NCI-H187 treated with DMSO at 0.1 percent for 48 hours (cell line): ENCODE measurements at places on chromosomes 1 and 21.

- no peak for DNase-seq
Observed at GRCh38 chr1:113858418-113858817, 13.1 kb downstream of the PTPN22 start.

- DNase-seq = no peak
Observed at GRCh38 chr1:215201283-215201682, 118.7 kb downstream of the KCNK2 start.

DNA sequence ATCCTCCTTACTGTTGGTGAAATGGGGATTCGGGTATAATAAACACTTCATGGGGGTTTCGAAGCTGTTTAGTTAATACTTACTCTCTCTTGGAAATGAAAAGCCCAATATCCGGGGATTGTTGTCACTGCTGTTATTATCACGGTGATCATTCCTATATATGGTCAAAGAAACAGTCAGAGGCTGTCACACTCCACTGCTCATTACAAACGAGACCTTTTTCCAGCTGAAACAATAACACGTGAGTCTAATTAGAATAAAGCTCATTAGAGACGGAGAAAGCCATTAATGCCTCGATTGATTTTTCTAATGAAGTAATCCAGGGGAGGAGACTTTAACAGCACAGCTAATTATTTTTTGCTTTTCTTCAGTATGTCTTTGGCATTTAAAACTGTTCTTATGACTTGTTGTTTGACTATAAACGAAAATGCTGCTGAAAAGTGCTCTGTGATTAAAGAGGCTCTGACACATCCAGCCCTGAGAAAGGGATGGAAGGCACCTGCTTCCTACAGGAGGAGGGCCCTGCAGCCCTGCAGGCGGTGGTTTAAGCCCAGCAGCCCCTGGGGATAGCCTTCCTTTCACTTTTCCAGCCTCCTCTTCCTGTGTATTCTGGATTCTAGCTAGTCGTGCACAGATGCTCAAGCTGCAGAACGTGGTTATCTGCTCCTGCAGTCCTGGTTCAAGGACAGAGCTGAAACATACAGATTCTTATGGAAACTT, 143.6 kb downstream of the EDEM3 start:
- no peak for DNase-seq

DNA sequence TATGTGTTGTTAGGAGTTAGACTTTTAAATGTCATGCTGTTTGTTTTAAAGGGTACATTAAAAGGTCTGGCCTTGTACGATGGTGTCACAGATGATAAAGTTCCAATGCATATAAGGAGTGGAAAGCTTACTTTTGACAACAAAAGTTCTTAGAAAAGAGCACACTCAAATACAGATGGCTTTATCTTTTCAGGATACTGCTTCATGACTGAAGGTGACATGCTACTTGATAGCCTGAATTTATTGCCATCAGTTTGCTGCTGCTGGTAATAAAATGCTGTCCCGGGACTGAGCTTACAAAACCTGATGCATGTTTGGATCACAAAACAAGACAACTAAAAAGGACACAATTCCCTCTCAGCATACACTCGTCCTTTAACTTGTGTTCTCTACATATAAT, 84.9 kb downstream of the TTC3 start:
- no peak for DNase-seq

- no peak for DNase-seq
Observed at GRCh38 chr1:162324396-162324795, 52.3 kb downstream of the SPATA46 start.

DNA sequence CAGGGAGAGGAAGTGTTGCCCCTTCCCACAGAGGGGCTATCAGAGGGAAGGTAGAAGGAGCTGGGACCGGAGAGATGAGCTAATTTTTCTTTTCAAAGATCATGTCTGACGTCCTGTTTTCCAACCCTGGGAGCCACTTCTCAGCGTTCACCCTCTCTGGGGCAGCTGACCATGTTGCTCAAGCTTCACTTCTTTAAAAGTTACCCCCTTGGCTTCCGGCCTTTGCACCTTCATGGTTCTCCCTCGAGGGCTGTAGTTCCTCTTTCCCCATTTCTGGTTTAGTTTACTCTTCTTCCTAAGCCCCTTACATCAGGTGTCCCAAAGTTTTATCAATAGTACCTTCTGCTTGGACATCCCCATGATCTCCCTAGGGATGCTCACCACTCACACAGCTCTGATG, 23.8 kb upstream of the CSF1 start:
- DNase-seq = no peak

DNA sequence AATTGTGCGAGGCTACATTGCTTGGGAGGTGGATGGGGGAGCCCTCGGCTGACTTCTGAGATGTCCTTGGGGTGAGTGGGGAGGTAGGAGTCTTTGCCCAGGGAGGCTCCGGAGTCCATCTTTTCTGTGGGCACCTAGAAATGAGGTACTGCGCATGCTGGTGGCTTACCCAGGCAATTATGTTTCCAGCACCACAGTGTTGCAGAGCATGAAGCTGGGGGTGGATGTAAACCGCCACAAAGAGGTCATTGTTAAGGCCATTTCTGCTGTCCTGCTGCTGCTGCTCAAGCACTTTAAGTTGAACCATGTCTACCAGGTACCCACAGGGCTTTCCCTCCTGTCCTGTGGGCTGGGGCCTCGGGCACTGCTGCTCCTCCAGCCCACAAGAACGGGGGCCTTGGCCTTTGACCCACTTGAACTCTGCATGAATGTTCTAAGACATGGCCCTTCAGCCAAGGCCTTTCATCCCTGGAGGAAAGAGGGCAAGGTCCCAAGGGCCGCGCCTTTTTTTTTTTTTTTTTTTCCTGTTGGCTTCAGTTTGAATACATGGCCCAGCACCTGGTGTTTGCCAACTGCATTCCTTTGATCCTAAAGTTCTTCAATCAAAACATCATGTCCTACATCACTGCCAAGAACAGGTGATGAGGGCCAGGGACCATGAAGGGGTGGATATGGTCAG, 14.6 kb downstream of the STRIP1 start:
- DNase-seq = no peak

DNA sequence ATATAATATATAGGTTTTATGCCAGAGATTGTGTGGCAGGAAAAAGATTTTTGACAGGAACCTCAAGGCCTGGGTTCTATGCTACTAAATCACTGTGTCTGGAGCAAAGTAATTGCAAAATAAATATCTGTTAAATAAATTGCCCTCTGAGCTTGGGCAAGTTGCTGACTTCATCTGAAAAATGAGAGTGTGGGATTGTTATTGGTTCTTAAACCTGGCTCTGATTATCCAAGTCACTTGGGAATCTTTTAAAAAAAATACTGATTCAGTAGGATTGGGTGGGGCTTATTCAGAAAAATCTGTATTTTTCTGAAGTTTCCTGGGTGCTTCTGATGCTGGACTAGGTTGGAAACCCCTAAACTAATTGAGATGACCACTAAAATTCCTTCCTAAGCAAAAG, 174.1 kb upstream of the SGIP1 start:
- no peak for DNase-seq

DNA sequence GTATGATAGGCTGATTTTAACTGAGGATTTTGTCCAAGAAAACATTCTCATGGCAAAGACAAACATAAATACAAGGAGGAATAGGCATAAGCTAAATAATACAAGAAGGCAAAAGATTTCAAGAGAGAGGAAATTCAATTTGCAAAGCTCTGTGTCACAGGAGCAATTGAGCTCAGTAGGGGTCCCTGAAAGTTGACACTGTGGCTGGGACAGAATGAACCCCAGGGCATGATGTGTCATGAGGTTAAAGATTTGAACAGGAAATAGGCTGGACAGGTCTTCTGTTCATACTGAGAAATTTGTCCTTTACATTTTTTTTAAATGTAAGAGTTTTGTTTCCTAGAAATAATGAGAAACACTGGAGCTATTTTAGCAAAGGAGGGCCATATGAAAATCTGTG, 555.4 kb upstream of the NEGR1 start:
- no peak for DNase-seq

- no peak for DNase-seq
Observed at GRCh38 chr1:185996211-185996610, 262.0 kb downstream of the HMCN1 start.

GRCh38 chr1:218536296-218536986, 191.3 kb downstream of the TGFB2 start:
- DNase-seq = no peak

- DNase-seq = no peak
Observed at GRCh38 chr1:91635763-91636162, 135.1 kb downstream of the CDC7 start.

GRCh38 chr1:110118636-110119396, 6.6 kb downstream of the UBL4B start:
- DNase-seq = no peak

DNA sequence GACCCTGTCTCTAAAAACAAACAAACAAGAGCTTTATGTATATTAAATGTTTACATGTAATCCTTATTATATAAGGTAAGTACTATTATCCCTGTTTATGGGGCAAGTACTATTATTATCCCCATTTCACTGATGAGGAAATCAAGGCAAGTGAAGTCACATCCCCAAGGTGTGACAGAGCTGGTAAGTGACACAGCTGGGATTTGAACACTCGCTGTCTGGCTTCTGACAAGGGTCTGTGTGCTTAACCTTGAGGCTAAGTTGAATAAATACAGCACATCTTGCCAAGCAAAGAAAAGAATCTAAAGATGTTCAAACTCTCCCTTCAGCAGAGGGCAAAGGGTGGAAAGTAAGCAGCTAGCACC, 167.9 kb upstream of the IRF2BP2 start:
- no peak for DNase-seq

DNA sequence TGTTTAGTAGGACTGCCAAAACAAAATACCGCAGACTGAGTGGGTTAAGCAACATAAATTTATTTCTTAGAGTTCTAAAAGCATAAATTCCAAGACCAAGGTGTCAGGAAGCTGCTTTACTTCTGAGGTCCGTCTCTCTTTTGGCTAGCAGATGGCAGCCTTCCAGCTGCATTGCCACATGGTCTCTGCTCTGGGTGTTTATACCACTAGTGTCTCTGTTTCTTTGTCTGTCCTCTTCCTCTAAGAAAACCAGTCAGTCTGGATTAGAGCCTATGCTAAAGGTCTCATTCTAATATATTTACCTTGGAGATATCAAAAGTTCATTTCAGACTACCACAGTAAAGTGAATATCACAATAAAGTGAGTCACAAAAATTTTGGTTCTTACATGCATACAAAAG, 519.8 kb downstream of the COL11A1 start:
- no peak for DNase-seq

- no peak for DNase-seq
Observed at GRCh38 chr1:44485934-44486460, 80.9 kb downstream of the RNF220 start.

- no peak for DNase-seq
Observed at GRCh38 chr21:42235593-42235992, 16.7 kb downstream of the ABCG1 start.

GRCh38 chr1:223353939-223354338, 10.0 kb downstream of the SUSD4 start:
- DNase-seq = no peak

- DNase-seq = no peak
Observed at GRCh38 chr1:76543495-76543894, 323.8 kb upstream of the ST6GALNAC5 start.

- no peak for DNase-seq
Observed at GRCh38 chr1:113872219-113872935, 865 bp upstream of the PTPN22 start.

DNA sequence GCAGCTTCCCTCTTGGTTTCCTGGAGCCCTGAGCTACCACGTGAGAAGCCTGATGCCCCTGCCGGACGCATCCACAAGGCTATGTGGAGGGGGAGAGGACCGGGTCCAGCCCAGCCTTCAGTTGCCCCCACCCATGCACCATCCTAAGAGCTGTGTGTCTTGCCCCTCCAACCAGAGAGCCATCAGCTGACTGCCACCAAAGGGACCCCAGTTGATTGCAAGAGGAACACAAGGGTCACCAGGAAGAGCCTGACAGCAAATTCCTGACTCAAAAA, 81.5 kb downstream of the GLIS1 start:
- DNase-seq = no peak

DNA sequence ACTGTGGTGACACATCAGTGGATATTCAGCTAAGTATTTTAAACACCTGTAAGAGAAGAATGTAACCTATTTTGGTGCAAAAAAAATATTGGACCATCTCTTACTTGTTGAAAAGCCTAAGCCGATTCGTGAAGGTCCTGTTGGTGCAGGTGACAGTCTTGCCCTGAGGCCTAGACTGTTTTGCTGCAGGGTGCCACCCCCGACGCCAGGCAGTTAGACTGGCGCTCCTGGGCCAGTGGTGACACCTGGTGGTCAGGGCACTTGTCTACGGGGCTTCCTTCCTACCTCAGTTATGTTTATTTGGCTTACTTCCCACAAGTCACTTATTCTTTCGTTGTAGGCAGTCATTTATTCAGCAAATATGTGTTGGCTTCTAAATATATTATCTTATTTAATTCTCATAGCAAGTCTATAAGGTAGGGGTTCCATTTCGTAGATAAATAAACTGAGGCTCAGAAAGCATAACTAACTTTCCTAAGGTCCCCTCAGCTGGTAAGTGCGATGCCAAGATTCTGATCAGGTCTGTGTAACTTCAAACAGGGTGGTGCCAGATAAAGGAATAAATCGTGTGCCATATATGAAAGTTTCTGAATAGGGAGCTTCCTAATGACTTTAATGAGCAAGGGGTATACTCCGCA, 1.9 kb downstream of the EEIG2 start:
- DNase-seq = no peak

DNA sequence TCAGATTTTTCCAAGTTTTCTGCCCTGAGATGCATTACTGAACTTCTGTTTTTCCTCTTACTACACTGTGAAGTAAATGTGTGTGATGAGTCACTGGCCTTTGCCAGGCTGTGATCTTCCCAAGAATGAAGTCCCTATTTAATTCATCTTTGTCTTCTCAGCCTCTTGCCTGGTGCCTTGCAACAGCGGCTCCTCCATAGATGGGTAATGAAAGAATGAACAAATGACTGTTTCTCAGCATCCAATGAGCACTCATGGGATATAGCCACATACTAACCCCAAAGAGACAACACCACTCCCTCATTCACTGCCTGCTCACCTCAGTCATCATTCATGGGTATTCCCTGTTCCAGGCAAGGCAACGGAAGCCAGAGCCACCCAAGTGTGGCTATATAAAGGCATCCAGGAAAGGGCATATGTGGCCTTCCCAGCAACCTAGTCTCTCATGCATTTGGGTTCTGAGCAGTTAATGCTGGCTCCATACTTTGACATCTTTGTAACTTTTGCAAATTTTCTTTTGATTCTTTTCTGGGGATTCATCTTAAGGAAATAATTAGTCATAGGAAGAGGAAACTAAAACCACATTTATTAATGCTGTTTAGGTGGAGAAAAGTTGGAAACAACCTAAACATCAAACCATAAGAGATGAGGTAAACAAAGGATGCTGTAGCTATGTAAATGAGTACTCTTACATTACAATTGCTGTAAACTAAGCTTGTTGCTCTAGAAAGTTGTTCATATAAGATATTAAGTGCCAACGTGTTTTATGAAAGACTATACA, 71.9 kb downstream of the HIVEP3 start:
- DNase-seq = no peak

GRCh38 chr21:41360072-41360821, 1.6 kb upstream of the MX2 start:
- DNase-seq = peak; percentile 91

- no peak for DNase-seq
Observed at GRCh38 chr21:24420689-24421088, 1186.6 kb downstream of the MRPL39 start.
